Activated naive CD4-positive, alpha-beta T cell treated with Interleukin-2 at 50 U/mL for 16 hours (primary cell): ENCODE measurements at places on chromosomes 5 and 9.

GRCh38 chr9:75149841-75150241 is 61.5 kb downstream of the OSTF1 start:
- DNase-seq: no peak

GRCh38 chr5:180130291-180130869 is 58.8 kb upstream of the RNF130 start:
- DNase-seq: no peak

- DNase-seq: no peak
Observed at GRCh38 chr5:59799668-59800346, 93.7 kb downstream of the PDE4D start.

GRCh38 chr9:76562511-76562911 is 103.5 kb downstream of the GCNT1 start:
- DNase-seq: no peak

- no peak for DNase-seq
Observed at GRCh38 chr9:129559506-129559881, 61.4 kb downstream of the C9orf50 start.

GRCh38 chr5:140043508-140043872 is 391 bp upstream of the NRG2 start:
- DNase-seq: no peak

DNA sequence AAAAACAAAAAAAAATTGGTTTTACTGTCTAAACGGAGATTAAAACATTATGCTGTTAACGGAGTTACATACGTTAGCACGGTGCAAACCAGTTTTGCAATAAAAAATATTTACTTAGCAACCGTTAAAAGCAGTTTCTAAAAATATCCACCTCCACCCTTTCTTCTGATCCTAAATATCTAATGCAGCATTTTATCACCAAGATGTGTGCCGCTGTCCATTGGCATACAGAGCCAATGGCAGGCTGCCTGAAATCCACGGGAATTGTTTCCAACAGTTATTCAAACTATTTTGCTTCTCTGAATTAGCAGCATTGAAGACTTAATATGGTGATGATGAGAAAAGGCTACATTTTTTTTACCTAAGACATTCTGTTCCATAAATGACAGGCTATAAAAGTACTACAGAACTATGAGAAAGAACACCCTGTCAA is 61.6 kb downstream of the CSNK1A1 start:
- no peak for DNase-seq

DNA sequence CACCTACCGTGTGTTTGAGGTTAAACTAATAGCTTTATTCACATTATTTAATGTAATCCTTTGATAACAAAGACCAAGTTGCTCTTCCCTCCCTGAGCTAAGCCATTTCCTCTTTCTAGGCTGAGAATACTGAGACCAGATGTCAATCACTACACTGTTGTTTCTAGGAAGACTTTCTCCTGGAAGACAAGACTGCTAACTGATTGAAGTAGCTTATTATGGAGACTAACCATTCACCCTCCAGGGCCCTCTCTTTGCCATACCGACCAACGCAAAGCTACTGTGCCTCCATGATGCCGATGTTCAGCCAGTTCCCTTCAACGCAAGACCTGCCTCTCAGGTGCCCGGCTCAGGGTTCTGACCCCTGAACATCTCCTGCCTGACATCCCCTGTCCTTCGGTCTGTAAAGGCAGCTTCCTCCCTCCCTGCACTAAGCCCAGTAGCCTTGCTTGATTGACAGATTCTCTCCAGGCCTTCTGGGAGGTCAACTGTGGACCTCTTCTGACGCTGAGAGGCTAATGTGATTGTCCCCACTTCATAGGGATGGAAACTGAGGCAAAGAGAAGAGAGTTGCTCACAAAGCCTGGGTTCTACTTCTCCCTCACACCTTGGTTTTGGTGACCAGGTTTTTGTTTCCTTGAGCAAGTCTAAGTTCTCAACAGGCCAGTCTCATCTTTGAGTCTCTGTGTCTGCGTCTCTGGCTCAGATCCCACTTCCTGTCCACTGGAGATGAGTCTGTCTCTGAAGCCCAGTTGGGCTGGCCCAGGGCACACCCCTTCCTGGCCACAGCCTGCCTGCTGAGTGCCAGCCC is 259.7 kb upstream of the IRX2 start:
- no peak for DNase-seq

DNA sequence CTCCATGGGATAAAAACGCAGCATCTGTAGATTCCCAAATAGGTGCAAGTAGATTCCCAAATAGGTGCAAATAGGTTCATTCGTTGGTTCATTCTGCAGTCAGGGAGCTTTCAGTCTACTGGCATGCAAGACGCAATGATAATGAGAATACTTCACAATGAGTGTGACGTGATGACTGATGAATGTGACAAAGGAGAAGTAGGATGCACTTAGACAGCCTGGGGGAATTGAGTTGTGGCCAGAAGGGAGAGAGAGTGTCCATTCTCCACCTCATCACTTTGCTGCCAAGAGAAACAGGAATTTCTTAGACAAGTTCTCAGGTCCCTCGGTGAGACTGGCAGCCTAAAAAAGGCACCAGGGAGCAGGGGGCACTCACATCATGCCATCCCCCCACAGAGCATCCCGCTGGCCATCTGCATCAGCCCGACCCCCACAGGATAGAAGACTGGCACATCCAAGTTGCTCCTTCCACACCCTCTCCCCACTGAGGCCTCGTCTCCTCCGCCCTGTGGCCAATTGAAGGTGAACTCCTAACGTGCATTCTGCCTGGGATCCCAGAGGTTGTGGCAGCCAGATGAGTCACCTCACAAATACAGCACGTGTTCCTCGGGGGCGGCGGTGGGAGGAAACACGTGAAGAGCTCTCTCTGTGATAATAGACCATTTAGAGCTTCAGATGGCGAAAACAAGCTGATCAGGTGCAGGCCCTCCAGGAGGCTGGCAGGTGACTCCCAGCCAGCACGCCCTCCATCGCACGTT is 19.9 kb upstream of the KCNIP1 start:
- DNase-seq: no peak

DNA sequence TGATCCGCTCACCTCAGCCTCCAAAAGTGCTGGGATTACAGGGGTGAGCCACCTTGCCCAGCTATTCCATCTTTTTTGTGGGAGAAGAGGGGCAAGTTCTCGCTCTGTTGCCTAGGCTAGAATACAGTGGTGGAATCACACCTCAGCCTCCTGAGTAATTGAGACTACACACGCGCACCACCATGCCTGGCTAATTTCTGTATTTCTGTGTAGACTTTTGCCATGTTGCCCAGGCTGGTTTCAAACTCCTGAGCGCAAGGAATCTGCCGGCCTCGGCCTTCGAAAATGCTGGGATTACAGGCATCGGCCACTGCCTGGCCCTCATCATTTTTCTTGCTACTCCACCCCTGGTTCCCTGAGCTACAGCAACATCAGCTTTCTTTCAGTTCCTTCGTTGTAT is 2.8 kb upstream of the NOL6 start:
- no peak for DNase-seq

GRCh38 chr5:124748687-124749594 is 2.5 kb upstream of the ZNF608 start:
- DNase-seq: no peak

DNA sequence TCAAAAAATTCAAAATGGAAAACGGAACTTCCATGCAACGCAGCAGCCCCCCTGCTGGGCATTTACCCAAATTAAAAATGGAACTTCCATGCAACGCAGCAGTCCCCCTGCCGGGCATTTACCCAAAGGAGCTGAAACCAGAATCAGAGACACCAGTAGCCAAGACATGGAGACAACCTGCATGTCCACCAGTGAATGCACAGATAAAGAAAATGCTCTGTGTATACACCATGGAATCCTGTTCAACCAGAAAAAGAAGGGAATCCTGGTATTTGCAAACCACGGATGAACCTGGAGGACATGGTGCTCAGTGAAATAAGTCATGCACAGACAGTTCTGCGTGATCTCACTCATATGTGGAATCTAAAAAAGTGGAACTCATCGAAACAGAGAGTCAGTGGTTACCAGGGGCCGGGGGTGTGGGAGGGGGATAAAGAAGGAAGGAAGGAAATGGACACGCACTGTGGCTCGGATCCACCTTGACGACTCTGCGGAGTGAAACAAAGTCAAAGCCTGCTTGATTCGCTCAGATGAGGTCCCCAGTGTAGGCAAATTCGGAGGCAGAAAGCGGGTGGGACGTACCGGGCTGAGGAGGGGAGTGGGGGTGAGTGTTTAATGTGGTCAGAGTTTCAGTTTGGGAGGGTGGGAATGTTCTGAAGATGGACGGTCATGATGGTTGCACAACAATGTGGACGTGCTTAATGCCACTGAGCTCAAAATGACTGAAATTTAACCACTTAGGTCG is 40.2 kb upstream of the EXOC3 start:
- peak; percentile 36 for DNase-seq

GRCh38 chr9:113932906-113933584 is 56.9 kb downstream of the ZNF618 start:
- DNase-seq: no peak

DNA sequence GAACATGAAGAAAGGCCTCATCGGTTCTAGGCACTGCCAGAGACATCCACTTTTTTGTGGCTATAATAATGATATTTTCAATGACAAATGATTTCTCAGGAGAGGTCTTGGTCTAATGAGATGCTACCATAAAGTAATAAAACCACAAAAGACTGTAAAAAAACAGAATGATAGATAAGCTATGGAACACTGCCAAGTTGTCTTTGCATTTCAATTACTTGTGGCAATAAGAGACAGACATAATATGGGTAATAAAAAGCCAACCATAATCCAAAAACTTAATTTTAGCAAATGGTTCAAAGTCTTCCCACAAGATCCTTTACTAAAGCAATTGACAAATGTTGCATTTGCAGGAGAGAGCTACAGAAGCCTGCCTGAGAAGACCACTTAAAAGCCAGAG is 292.5 kb downstream of the ATPSCKMT start:
- no peak for DNase-seq

GRCh38 chr5:139413153-139413552 is 9.3 kb upstream of the SPATA24 start:
- no peak for DNase-seq

DNA sequence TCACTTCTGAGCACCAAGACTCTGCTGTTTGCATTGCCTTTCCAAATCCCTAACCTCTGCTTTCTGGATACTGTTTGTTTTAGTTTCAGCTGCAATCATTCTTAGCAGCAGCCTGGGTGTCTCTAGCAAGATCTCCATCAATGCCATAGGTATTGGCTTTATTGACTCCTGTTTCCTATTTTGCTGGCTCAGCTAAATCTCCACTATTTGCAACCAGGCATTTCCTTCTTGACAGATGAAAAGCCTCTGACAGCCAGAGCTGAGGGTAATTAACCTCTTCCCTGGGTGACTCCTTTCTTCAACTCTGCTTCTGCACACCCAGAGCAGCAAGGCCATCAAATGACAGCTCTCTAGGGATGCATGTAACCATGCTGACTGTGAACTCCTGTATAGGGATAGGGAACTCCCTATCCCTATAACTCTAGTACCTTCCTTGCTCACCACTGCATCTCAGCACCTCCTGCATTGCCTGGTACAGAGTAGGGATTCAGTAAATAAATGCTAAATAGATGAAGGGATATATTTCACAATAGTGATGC is 293.5 kb downstream of the TRIM32 start:
- DNase-seq: no peak

DNA sequence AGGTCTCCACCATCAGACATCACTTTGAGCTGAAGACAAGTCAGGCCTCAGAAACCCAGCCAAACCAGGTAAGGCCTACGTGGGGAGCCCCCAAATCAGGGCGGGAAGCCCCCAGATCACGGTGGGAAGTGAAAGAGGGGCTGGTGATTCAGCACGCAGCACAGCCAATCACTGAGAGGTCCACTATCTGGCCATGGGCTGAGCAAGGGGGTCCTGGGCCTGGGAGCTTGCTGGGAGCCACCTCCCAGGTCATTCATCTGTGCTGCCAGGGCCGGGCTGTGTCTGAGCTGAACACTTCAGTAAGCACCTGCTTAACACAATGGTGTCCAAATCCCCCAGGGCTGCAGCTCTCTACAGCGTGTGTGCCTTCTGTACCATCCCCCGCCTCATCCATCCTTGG is 15.5 kb downstream of the MED10 start:
- no peak for DNase-seq

GRCh38 chr5:65133477-65134110 is 348.1 kb downstream of the ADAMTS6 start:
- no peak for DNase-seq

DNA sequence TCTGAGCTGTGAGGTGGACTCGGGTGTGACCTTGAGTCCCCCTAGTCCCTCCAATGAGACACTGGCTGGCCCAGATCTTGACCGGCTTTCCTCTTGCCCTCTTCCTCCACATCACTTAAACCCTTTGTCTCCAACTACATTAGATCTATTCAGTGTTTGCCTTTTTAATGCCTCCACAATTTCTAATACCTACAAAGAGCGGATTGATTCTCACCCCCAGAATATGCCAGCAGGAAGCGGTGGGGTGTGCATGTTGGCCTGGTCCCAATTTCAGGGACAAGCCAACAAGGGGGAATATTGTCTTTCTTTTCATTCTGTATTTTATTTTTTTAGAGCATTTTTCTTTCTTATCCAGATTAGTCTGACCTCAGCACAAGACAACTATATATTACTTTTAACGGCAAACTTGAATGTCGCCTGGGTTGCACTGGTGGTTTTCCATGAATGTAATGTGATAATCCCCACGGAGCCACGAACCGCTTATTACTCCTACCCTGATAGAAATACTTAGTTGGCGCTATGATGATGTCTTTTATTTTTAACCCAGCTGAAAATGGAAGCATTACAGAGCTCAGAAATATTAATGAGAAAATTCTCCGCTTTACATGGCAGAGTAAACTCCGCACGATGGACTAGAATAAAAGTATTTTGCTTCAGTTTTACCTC is 68.5 kb upstream of the MYO10 start:
- no peak for DNase-seq

DNA sequence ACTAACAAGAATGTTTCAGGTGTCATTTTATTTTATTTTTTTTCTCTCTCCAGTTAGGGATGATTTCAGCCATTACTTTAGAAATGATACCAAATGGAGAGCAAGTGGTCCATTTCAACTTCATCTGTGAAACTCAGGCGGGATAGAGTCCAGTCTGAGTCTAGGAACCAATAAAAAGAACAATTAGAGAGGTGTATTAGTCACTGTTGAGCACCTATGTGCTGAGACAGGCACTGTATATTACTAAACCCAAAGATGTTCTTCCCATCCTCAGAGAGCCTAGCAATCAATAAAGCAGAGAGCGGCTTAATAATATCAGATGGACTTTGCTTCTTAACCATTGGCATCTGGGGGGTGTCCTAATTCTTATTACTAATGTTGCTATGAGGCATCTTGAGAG is 410.3 kb upstream of the SLC24A2 start:
- DNase-seq: no peak

GRCh38 chr9:88800329-88800682 is 191.0 kb upstream of the S1PR3 start:
- no peak for DNase-seq

- DNase-seq: no peak
Observed at GRCh38 chr9:76004526-76004925, 114.1 kb downstream of the PCSK5 start.

GRCh38 chr5:176776141-176776865 is 34.1 kb upstream of the UNC5A start:
- no peak for DNase-seq

- DNase-seq: no peak
Observed at GRCh38 chr5:42338136-42338535, 85.1 kb upstream of the GHR start.
